ENCODE measurements at places on chromosomes 2 and 18. TPM values are rescaled to one million over a fixed set of nuclear protein-coding genes. Genes with fewer than 3 reads are reported as not detected.

DNA sequence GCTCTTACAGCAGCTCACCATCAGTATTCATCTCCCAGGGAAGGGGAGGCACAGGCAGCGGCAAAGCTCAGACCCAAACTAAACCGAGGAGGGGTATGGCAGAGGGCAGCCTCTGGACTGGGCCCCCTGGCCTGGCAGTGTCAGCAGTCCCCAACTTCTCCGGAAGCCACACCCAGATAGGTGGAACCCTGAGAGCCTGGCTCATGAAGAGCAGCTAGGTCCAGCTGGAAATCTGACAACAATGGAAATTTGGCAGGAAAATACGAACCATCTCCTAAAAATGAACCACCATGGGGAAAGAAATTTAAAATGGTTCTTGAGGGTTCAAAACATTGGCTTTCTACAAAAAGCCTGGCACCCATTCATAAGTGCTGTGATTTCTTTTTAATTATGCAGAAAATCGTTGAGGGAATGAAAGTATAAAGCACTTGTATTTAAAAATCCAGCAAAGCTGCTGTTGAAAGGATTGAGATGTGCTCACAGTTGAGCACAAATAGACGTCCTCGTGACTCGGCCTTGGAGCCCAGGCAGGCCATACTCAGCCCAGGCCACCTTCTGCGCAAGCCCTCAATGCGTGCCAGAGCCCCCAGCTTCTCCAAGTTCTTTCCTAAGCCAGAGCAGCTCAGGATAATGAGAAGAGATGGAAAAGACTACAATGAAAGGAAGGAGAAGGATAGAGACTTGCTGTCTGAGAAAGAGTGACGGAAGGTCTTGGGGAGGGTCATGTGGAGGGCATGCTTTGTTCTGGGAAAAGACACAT lies 93.0 kb downstream of the COL6A3 start:
- DNase-seq = no peak

GRCh38 chr18:32425466-32425865 lies 45.2 kb downstream of the GAREM1 start:
- no peak for DNase-seq

DNA sequence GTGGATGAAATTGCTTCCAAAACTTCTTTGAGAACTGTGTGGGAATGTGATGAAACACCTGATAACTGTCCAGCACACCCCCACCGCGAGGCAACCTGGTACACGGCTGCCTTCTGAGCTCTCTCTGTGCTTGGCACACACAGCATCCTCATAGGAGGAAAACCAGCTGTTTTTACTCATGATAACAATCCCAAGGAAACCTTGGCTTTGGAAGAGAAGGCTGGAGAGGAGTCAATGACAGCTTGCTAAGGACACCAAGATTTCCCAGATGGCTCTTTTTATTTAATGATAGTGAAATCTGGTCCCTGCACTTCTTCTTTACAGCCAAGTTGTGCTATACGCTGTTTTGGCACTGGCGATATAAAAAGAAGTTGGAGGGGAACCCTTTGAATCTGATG lies 232.5 kb upstream of the FN1 start:
- no peak for DNase-seq

DNA sequence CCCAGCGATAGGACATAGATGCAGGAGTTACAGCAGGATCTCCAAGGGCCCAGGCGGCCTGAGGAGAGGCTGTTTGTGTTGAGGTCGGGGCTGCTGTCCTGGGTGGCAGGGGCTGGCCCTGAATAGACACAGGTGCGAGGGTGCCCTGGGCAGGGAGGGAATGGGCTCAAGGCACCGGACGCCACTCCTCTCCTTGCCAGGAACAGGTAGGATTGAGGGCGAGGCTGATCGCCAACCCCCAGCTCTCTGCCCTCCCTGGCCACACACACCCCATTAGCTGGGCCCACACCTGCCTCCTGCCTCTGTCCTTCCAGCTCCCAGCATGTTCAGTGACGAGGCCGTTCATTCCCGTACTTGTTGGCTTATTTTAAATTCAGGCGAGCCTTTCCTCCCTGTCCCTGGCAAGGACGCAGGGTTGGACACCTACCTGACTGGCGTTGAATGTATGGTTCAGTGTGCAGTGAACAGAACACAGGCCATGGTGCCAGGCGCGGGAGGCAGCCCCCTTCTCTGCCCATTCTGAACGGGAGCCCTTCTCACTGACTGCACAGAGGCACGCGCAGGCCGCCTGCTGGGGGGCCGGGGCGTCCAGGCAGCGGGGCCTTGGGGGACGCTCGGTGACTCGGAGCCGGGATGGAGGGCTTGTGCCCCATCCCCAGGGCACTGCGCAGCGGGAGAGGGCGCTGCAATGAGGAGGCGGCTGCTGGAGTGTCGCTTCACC lies 41.3 kb upstream of the SNED1 start:
- DNase-seq = peak; percentile 7

DNA sequence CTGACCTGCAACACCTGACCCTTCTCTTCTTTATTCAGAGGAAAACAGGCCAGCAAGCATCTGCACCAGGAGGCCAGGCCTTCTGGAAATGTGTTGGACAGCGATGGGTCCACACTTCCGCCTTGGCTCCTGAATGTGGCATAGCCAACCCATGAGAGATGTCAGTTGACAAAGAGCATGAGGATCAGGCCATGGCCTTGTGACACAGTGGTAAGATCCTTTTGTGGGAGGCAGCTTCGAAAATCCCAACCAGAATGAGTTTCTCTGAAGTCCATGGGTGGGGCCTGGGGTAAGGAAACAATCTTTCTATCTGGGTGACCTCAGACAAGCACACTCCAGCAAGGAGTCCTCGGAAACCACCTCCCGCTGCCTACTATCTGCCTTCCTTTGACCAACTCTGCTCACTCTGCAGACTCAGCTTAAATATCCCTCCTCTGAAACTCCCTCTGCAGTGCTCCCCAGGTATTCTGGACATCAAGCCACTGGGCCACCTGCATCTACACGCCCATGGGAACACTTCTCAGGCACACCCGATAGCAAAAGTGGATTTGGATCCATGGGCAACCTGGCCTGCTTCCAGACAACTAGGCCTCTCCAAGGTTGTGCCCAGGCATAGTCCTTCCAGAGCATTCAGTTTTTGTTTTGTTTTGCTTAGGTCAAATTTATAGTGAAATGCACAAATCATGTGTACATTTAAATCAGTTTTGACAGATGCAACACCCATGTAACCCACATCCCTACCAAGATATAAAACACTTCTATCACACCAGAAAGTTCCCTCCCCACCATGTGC lies 3.6 kb upstream of the SH2D6 start:
- no peak for DNase-seq

- no peak for DNase-seq
Observed at GRCh38 chr2:56009758-56010458, 86.3 kb upstream of the EFEMP1 start.

DNA sequence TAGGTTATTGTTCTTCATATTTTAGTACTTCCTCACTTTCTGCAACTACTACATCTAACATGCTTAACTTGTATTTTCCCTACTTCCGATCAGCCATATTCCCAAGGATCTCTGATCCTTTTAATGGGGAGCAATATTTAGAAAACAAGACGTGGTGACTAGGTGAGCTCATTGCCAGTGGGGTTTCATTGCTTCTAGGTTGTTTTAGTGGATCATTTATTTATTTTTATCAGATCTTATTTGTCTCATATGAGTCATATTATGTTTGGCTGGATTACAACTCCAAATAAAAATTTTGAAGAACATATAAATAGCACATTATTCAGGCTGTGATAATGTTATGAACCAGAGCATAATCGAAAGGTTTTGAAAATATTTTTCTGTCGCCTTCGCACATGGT lies 480.9 kb upstream of the TMEFF2 start:
- DNase-seq = no peak

- no peak for DNase-seq
Observed at GRCh38 chr2:199467066-199467822, 9.5 kb upstream of the SATB2 start.

GRCh38 chr2:83584672-83585071 lies 874.4 kb downstream of the SUCLG1 start:
- DNase-seq = no peak

DNA sequence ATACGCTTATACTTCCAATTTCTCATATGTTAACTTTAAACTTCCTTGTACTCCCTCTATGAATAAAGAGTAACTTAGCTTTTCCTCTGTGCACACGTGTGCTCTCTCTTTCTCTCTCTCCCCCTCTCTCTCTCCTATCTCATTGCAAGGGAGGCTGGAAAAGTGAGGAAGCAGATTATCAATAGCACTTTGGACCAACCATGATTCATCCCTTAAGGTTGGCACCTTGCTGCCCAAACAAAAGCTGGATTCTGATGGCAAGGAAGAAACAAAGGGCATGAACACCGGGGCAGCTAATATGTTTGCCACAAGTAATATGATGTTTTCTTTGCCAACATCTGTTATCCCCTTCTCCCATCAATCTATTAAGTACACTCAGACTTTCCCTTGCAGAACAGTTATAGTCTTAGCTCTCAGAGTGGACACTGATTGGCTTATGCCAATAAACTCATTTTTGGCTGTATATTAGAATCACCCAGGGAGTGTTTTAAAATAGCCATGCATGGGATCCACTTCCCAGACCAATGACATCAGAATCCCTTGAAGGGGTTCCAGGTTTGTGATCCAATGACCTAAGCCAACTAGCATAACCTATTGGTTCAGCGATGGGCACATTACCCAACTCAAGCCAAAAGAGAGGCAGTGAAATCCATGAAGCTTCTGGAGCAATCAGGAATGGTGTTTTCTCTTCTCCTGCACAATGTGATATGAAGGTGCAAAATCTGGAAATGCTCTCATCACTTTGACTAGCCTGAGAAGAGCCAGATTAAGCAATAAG lies 60.3 kb downstream of the MREG start:
- DNase-seq = no peak

DNA sequence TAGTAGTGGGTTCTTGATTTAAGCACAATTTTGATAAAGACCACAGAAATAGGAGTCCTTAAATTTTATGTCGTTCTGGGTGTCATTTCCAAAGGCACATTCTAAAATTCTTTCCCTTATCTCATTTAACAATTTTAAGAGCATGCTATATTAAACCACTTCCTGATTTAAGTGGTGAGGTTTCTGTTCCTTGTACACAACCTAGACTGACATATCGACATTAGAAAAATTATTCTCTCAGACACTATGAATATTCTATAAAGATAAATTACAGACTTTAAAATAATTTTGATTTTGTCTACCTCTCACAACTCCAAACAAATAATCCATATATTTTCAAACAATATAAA lies 923.8 kb downstream of the LRP1B start:
- DNase-seq = no peak

- DNase-seq = no peak
Observed at GRCh38 chr2:219059375-219059724, 1.4 kb downstream of the IHH start.

DNA sequence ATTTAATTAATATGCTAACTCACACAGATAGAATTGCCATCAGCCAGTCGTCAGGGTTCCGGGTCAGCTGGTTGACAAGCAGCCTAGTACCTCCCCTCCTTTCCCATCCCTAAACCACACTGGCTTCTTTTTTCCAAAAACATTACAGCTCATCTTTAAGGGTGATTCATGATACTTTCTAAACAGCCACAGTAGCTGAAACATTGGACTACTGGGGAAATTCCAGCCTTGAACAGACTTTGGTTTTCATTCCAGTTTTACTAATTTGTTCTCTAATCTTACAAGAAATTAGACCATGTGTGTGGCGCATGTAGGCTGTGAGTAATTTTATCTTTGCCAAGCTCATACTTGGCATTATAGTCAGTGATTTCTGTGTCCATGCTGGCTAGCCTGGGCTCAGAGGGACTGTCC lies 110.8 kb downstream of the FMNL2 start:
- no peak for DNase-seq

GRCh38 chr2:102122115-102122514 lies 20.4 kb upstream of the IL1R1 start:
- no peak for DNase-seq

The DTNA gene
- 34.0 TPM for total RNA-seq
